ENCODE measurements at places on chromosomes 12 and 14. TPM values are rescaled to one million over a fixed set of nuclear protein-coding genes. Genes with fewer than 3 reads are reported as not detected.

DNA sequence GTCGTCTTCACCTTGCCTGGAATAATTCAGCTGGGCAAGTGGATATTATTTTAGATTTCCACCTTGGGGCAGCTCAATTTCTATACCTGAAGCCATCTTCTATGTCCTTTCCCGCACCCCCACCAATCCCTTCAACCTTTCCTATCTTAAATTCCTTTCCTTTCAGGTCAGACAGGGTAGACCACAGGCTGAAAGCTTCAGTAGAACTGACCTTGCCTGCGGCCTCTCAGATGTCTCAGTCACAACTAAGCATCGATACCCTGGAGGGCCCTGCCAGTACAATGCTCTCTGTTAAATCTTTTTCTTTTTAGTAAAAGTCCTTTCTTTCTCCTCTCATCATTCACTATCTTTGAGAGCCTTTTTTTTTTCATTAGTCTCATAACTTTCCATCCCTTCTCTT, 38.9 kb downstream of the SLC2A14 start:
- no peak for DNase-seq

- DNase-seq = no peak
These were observed 8.9 kb downstream of the FOXA1 start for GRCh38 chr14:37585971-37586796.

The GLIPR1L1 gene
- total RNA-seq = not detected

The SAMD4A gene
- total RNA-seq = 15.2 TPM

The RPL10L gene
- total RNA-seq = not detected

DNA sequence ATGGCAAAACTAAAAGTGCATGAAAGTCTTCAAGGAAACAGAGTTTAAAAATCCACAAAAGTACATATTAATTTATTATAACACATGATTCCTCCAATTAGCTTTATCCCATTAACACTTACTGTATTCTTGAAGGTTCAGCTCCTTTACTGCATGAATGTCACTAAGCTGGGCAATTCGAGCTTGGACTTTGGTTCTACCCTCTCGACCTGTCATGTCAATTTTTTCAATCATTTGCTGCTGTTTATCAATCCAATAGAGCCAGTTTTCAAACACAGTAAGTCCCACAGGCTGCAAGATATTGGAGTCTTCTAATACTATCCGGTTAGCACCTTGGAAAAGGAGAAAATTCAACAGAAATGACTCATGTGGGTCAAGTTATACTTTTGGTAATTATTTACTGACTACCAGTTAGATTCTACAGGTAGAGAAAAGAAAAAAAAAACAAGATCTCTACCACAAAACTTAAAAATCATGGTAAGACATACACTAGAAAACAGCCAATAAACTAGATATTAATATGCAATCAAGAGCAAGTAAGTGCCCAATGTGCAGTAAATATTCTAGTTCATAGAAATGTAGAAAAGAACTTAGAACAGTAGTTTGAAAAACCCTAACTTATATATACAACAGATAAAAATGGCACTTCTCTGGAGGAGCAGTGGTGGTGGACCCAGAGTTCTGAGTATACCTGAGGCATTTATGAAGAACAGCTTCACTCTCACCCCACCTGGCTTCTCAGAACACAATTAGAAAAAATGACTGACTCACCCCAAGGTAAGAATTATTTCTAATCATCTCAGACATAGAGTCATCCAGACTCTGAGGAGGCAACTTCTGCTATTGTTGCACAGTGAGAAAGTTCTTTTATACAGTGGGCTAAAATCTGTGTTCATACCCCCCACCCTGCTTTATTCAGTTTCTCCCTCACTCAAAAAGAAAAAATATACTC, 67.7 kb downstream of the BCL2L14 start:
- DNase-seq = no peak

The CELA1 gene
- total RNA-seq = not detected

The PAH gene
- total RNA-seq = 0.51 TPM

DNA sequence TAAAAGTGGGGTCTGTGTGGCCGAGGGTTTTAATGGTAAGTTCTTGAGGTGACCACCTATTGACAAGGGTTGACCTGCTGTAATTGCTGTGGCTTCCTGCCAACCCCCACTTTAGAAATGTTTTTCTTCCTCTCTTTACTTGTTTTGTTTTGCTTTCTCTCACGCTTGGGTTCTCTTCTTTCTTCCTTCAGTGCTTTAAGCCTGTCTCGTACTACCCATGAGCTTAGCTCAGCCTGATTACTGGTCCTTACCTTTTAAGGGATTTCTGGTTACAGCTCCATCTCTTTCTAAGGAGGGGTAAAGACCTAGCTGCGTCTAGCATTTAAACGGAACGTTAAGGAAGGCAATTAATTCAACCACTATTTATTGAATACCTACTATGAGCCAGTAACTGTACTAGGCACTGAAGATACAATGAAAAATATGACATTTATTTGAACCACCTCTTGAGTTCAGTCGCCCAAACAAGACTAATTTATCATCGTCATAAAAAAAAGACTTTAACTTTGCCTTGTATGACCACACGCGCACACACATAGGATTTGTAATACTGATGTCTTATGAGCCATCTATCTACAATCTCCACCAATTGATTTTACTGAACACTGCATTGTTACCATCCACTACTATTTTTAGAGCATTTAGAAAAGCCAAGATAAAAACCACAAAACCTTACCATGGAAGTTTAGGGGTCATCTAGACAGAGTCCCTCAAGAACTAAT, 888 bp upstream of the PPP1R12A start:
- DNase-seq = no peak

The P2RX2 gene
- total RNA-seq = 1.2 TPM

The ADAM21 gene
- 0.08 TPM for total RNA-seq

- DNase-seq = no peak
These were observed 4.4 kb upstream of the ZBTB39 start for GRCh38 chr12:57010627-57011247.

DNA sequence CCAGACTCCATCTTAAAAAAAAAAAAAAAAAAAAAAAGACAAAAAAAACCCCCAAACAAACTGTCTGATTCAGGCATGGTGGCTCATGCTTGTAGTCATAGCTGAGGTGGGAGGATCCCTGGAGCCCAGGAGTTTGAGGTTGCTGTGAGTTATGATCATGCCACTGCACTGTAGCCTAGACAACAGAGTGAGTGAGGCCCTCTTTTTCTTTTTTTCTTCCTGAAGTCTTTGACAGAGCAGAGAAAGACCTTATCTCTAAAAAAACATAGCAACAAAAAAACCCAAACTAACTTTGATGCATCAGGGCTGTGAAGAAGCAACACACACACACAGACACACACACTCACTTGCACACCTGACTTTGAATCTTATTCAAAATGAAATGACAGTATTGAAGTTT, 7.7 kb upstream of the AMN1 start:
- no peak for DNase-seq

The RIMKLB gene
- 17.1 TPM for total RNA-seq

GRCh38 chr12:108630481-108631207, 3.0 kb downstream of the SELPLG start:
- DNase-seq = no peak

The TM7SF3 gene
- 59.8 TPM for total RNA-seq

GRCh38 chr12:89514751-89515150, 9.8 kb downstream of the GALNT4 start:
- no peak for DNase-seq

GRCh38 chr14:22296722-22297121, 292.3 kb downstream of the DAD1 start:
- no peak for DNase-seq

The FBLN5 gene
- total RNA-seq = 0.23 TPM

DNA sequence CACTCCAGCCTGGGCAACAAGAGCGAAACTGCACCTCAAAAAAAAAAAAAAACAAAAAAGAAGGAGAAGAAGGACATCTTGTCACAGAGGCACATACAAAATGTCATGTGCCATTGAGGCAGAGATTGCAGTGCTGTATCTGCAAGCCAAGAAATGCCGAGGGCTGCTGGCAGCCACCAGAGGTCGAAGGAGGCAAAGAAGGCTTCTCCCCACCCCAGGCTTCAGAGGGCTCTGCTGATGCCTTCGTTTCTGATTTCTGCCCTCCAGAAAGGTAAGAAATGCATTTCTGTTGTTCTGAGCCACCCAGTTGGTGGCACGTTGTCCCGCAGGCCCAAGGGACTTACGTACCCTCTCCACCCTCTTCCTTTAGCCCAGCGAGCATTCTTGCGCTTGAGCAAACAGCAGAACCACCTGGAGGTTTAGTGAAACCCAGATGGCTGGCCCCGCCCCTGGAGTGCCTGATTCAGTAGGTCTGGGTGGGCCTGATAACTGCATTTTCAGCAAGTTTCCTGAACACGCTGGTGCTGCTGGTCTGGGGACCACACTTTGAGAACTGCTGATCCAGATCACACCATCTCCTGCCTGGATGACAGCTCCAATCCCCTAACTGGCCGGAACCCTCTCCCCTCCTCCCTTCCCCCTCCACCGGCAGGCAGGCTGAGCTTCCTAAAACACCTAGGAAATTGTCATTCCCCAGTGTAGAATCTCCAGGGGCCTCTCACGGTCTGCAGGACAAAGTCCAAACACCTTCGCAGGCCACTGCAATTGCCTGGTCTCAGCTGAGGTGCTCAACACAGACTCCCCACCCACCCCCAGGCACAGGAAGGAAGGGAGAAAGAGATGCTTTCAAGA, 21.1 kb upstream of the SCARB1 start:
- no peak for DNase-seq

The CCDC184 gene
- total RNA-seq = 0.74 TPM

The SLCO1A2 gene
- total RNA-seq = not detected

The STAB2 gene
- not detected for total RNA-seq
